ENCODE measurements at places on chromosomes 1 and 21. TPM values are rescaled to one million over a fixed set of nuclear protein-coding genes. Genes with fewer than 3 reads are reported as not detected.
A peak's percentile ranks its signal among the peaks of the same experiment; 100 is the strongest.

- DNase-seq: no peak
These were observed 95.5 kb upstream of the SGIP1 start for GRCh38 chr1:66438501-66438900.

- DNase-seq: no peak
These were observed 4.2 kb upstream of the BCL10 start for GRCh38 chr1:85280636-85281035.

DNA sequence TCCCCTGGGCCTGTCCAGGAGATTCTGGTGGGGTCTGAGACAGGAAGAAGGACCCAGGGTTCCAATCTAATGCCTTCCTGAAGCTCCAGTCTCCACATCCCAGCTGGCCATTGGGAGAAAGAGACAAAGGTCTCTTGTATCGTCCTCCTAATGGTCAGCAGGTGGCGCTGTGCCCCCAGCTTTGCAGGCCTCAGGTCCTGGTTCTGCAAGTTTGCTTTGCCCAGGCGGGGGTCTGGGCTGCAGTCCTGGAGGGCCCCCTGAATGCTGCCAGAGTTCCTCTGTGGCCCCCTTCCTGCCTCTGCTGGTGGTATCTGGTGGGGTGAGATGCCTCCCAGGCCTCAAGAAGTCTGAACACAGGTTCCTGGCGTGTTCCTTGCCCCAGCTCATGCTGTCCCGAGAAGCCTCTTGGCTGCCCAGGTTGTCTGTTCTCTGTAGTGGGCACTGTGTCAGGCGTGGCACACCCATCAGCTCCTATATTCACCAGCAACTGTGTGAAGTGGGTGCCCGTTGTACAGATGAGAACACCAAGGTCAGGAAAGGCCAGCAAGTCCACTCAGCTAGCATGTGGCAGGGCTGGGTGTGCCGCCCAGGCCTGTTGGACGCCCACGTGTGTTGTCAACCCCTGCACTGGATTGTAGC lies 33.8 kb upstream of the CSF3R start:
- DNase-seq: peak; percentile 33

GRCh38 chr21:42530167-42530518 lies 16.5 kb downstream of the SLC37A1 start:
- DNase-seq: no peak

Gene ZNF124
- 7.6 TPM for total RNA-seq

Gene KLHDC8A
- 0.27 TPM for total RNA-seq

DNA sequence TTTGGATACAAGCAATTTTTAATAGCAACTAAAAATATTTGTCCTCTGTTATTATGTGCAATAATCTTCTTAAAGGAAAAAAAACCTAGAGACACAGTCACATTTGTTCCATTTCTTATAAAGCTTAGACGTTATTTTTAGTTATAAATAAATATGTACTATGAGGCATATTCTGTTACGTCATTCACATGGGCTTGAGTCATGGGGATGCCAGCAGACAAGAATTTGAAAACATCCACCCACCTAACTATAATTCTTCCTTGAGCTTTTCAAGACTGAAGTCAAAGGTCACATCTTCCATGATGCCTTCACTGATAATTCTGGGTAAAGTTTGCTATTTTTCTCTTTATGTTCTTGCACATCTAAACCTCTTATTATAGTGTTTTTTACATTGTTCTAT lies 268.8 kb downstream of the KCTD3 start:
- DNase-seq: no peak

GRCh38 chr1:244319283-244320132 lies 132.2 kb downstream of the ADSS2 start:
- DNase-seq: no peak

Gene OR10K1
- total RNA-seq: not detected

- peak; percentile 25 for DNase-seq
These were observed 129.4 kb downstream of the MRPS6 start for GRCh38 chr21:34202553-34203372.

DNA sequence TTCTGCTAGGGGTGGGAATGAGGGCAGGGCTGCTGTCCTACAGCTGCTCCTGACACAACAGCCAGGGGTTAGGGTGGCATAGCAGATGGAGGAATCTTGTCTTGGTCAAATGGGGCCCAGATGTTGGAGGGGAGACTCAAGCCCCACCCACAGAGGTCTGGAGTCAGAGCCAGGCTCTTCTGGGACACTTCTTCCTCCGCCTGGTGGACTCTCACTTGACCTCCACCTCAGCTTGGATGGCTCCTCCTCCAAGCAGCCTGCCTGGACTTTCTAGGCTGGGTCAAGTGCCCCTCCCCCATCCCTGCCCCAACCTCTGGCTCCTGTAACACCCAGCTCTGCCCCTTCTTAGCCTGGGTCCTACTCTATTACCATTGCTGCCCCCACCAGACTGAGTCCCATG lies 35.5 kb downstream of the EPHA2 start:
- DNase-seq: no peak

GRCh38 chr1:179077396-179077795 lies 4.5 kb upstream of the TOR3A start:
- no peak for DNase-seq

Gene LRP8
- total RNA-seq: 1.8 TPM

GRCh38 chr1:28640766-28641165 lies 2.1 kb downstream of the TAF12 start:
- no peak for DNase-seq

GRCh38 chr1:55380355-55380970 lies 165.3 kb upstream of the USP24 start:
- DNase-seq: peak; percentile 36

Gene C8B
- total RNA-seq: not detected

Gene B3GALT6
- 7.9 TPM for total RNA-seq

DNA sequence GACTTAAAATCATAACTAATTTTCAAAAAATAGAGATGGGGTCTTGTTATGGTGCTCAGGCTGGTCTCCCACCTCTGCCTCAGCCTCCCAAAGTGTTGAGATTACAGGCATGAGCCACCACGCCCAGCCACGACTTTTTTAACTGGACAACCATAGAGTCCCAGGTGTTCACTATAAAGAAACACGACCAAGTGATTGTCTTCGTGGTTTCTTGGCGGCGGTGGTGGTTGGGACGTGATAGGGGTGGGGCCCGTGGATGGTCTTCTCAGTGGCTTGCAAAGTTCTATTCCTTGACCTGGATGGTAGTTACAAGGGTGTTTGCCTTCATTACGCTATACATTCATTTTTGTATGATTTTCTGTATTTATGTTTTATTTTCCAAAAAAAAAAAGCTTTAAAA lies 34.6 kb upstream of the COX20 start:
- no peak for DNase-seq

DNA sequence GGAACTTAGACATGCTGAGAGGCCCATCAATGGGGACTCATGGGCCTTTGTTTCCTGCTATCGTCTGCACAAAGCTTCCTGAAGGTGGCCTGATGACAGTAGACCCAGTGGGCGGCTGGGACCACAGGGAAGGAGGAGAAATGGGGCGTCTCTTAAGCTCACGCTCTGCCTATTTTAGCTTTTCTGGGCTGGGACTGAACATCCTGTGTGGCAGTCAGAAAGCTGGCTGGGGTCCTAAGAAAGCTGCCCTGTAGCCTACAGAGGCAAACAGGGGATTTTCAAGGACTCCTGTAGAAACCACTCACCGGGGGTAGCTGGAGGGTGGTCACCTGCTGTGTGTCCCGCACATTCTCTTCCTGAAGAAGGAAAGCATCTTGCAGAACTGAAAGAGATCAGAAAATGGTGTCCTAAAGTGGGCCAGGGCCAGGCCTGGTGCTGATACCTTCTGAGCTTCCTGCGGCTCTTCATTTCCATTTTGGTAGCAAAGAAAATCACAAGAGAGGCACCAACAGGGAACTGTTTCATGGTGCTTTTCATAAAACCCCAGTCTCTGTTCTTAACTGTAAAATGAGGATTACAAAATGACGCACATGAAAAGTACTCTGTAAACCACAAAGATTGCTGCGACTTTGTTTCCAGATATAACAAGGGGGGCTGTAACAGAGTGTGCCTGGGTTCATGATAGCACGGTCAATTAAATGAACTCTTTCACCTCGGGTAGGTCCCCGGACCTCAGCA lies 8.6 kb downstream of the ZNF496 start:
- no peak for DNase-seq

Gene KCNJ10
- not detected for total RNA-seq

DNA sequence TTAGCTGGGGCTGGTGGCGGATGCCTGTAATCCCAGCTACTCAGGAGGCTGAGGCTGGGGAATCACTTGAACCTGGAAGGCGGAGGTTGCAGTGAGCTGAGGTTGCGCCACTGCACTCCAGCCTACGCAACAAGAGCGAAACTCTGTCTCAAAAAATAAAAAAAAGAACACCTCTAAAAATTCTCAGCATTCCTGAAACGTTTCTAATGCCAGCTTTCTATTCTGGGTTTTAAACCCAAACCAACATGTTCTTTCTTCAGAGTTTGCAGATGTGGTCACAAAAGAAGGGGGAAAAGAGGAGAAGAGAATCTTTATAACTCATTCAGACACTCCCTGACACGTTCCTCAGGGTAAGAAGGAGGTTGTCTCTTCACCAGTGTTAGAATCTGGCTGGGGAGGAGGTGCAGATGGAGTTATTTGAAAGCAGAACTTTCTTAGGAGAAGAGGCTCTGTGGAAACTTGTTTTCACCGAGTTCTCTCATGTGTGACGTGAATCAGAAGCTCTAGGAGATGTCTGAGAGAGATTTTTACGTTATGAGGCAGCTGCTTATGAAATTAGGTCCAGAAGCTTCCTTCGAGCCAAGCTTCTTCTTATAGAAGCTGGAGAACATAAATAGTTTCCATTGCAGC lies 17.8 kb upstream of the CNR2 start:
- DNase-seq: no peak

DNA sequence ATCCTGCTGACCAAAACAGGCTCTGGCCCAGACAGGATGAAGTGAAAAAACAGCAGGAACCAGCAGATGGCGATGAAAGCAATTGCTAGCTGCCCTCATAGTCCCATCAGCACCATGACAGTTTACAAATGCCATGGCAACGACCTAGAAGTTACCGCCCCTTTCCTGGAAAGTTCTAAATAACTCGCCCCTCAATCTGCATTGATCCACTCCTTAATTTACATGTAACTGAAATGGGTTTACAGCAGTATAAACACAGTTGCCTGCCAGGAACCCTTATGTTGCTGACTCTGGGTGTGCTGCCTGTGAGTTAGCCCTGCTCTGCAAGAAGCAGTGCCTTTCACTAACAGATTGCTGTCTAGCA lies 65.5 kb upstream of the CR1L start:
- DNase-seq: no peak

Gene HORMAD1
- not detected for total RNA-seq

Gene TIE1
- total RNA-seq: 25.1 TPM

GRCh38 chr1:111821121-111821745 lies 65.5 kb downstream of the DDX20 start:
- no peak for DNase-seq

DNA sequence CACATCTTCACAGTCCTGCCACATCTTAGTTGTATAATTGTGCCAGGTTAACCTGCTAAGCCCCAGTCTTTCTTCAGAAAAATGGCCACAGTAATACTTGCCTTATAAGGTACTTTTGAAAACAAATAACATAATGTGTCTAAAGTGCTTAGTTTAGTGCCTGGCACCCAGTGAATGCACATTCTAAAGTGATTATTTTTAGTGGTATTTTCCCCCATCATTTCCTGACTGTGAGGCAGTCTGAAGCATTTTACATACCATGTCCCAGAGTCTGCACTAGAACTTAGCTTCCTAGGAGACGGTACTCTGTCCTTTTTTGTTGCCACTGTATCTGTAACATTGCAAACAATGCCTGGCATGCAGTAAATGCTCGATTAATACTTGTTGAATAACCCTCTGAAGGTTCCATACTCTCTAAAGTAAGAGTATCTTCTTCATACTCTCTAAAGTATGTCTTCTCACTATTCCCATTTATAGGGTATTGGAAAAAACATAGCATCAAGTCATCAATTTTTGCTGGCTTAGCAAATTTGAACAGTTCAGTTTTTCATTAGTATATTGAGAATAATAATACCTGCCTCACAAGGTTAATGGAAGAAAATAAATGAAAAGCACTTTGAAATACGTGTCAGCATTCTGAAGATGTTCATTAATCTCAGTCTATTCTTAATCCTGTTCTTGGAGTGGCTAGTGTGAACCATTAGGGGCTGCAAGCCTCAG lies 43.7 kb downstream of the FMO3 start:
- no peak for DNase-seq

GRCh38 chr1:174974711-174975119 lies 25.0 kb upstream of the CACYBP start:
- DNase-seq: peak; percentile 46

Gene ATP6V1G3
- total RNA-seq: not detected

GRCh38 chr1:246786606-246787238 lies 62.5 kb downstream of the SCCPDH start:
- no peak for DNase-seq

GRCh38 chr1:246492611-246493245 lies 14.4 kb downstream of the SMYD3 start:
- peak; percentile 60 for DNase-seq

- DNase-seq: no peak
These were observed 40.9 kb upstream of the RGS1 start for GRCh38 chr1:192534666-192535065.

DNA sequence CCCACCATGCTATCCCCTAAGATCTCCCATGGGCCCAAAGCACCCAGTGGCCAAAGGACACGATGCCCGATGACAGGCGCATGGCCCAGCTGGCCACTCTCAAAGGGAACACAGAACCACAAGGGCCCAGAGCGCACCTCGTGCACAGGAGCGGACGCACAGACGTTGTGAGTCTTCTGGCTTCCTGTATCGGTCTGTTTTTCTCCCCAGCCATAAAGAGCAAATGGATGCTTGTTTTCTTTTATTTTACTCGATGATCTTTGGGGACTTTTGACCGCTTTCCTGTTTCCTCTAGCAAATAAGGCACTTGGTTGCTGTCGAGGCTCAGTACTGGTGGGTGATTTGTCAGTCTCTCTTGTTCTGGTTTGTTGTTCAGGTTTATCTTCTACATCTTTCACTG lies 16.2 kb downstream of the CCSAP start:
- no peak for DNase-seq

Gene FLG2
- total RNA-seq: not detected

Gene AQP10
- 0.16 TPM for total RNA-seq

GRCh38 chr1:199995096-199995685 lies 32.3 kb upstream of the NR5A2 start:
- no peak for DNase-seq

DNA sequence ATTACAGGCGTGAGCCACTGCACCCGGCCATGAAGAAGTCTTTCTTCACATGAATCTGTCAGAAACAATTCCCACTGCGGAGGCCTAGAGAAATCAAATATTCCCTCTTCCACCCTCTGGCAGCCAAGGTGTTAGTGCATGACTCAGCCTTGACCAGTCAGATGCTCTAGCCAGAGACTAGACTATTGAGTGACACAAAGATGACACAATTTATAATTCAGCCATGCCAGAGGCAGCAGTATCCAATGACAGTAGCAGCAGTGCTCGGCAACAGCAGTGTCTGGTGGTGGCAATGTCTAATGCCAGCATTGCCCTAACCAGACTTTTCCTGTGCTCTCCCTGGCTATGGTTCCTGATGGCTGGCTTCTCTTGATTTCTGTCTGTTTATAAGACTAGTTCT lies 8.7 kb downstream of the CTXND2 start:
- DNase-seq: no peak

- no peak for DNase-seq
These were observed 2.8 kb upstream of the PHLDA3 start for GRCh38 chr1:201471772-201472171.

Gene MAP3K21
- 0.41 TPM for total RNA-seq

- no peak for DNase-seq
These were observed 323.0 kb upstream of the PLD5 start for GRCh38 chr1:242847390-242847993.

Gene RAB4A
- 132 TPM for total RNA-seq
